WTC11 (cell line): ENCODE measurements at places on chromosomes 6 and 20. TPM values are rescaled to one million over a fixed set of nuclear protein-coding genes. Genes with fewer than 3 reads are reported as not detected.
A peak's percentile ranks its signal among the peaks of the same experiment; 100 is the strongest.

F13A1 gene
- 1.0 to 1.3 TPM (median 1.1 TPM) in 3 replicates for total RNA-seq

POFUT1 gene
- total RNA-seq, result 23.4 to 29.4 TPM (median 25.2 TPM) in 3 replicates

- peaks cover 8% of the 10 kb centered on the region for H3K4me1 ChIP-seq
- H3K4me3 ChIP-seq, result no peak overlapping the region
- peak overlapping the region; percentile 72; the same call in 1 of the 2 replicates for H3K27ac ChIP-seq
- no peaks in the 10 kb centered on the region for H3K36me3 ChIP-seq
Measured at GRCh38 chr6:148431413-148431812, 88.8 kb downstream of the SASH1 start.

PANK2 gene
- 60.3 to 63.7 TPM (median 62.7 TPM) in 3 replicates for total RNA-seq

DNA sequence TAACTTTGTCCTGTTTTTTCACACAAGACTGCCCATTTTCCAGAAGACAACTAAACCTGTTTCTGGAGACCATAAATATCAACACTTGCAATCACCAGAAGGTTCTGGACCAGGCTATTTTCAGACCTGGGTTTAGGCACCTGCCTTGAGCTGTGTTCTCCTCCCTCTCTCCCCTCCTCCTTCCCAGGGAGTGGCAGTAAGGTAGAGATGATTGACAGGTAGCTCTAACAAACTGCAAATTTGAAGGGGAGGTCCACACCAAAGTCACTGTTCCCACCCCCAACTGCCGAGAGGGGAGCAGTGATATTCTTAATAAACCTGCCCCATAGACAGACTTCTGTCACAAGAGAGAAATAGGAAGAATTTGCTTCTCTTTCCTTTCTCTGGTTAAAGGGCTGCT, 91.2 kb upstream of the BACH2 start:
- DNase-seq, result no peak
- H3K36me3 ChIP-seq, result no peaks in the 10 kb centered on the region
- no peaks in the 10 kb centered on the region for H3K27me3 ChIP-seq
- peaks cover 63% of the 10 kb centered on the region for H3K4me1 ChIP-seq
- H3K27ac ChIP-seq, result no peak overlapping the region

ACSS2 gene
- total RNA-seq, result 28.9 to 35.9 TPM (median 29.0 TPM) in 3 replicates

MPIG6B gene
- total RNA-seq, result 0.09 to 0.11 TPM (median 0.11 TPM) in 3 replicates

DNA sequence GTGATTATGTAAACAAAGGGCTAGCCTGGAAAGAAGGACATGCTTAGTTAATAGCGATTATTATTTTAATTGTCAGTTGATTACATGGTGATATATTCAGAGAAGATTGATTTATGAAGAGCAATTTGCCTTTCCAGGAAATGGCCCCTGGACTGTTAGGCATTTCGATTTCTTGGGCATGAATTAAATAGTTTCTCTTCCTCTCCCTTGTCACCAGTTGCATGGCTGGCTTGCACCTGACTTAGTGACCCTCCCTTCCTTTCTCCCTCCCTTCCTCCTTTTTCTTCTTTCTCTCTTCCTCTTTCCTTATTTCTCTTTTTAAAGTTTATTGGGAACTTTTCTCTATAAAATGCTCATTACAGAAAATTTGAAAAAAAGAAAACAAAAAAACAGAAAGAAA, 235.4 kb downstream of the CDC5L start:
- no peaks in the 10 kb centered on the region for H3K36me3 ChIP-seq
- peaks cover 8% of the 10 kb centered on the region for H3K27me3 ChIP-seq
- no peak overlapping the region for H3K4me3 ChIP-seq
- no peak for DNase-seq
- H3K27ac ChIP-seq, result no peak overlapping the region
- H3K4me1 ChIP-seq, result peaks cover 73% of the 10 kb centered on the region
